Stimulated activated CD4-positive, alpha-beta T cell treated with anti-CD3 and anti-CD28 coated beads, Interleukin-1b, Interleukin-23, amount 100 ng/mL, for 4 hours (primary cell): ENCODE measurements at places on chromosomes 1 and 21.
A peak's percentile ranks its signal among the peaks of the same experiment; 100 is the strongest.

- DNase-seq = no peak
These were observed 177.6 kb downstream of the GABPA start for GRCh38 chr21:25912402-25912746.

GRCh38 chr1:31878058-31878457 lies 60.1 kb downstream of the PTP4A2 start:
- DNase-seq = no peak

DNA sequence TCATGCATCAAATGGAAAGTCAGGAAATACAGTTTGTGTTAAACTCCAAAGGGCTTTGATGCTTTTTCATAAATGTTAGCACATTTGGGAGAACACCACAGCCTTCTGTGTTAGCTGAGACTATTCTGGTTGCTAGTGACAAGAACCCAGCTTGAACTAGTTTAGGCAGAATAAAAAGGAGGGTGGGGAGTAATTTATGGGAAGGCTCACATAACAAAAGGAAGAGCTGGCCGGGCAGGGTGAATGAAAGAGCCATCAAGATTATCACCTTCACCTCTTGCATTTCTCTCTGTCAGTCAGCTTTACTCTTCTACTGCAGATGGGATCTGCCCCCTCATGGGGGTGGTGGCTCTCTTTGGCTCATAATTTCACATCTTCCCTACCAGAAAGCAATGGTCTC lies 75.4 kb upstream of the VTCN1 start:
- no peak for DNase-seq

- DNase-seq = no peak
These were observed 281.6 kb upstream of the FMN2 start for GRCh38 chr1:239810061-239810481.

DNA sequence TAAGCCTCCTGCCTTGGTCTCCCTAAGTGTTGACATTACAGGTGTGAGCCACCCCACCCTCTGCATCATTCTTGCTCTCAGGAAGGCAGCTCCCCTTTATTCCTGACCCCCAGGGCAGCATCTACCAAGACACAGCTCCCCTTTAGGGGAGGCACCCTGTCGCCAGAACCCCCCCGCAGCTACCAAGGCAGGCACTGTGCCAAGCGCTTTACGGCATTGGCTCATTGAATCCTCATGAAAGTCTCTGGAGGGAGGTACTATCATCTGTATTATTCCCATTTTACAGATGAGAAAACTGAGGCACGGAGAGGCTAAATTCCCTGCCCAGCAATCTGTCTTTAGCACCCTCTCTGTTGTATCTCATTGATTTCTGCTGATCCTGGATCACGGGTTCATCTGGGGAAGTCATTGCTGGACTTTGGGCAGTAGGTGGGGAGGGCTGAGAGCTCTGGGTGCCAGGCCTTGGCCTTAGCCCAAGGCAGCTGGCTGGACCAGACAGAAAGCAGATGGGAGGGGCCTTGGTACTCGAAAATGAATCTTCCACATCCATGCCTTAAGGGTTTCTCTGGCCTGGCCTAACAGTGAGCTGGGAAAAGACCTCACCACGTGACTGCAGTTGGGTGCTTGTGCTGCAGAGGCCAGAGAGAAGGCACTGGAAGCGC lies 5.9 kb downstream of the PLOD1 start:
- no peak for DNase-seq

DNA sequence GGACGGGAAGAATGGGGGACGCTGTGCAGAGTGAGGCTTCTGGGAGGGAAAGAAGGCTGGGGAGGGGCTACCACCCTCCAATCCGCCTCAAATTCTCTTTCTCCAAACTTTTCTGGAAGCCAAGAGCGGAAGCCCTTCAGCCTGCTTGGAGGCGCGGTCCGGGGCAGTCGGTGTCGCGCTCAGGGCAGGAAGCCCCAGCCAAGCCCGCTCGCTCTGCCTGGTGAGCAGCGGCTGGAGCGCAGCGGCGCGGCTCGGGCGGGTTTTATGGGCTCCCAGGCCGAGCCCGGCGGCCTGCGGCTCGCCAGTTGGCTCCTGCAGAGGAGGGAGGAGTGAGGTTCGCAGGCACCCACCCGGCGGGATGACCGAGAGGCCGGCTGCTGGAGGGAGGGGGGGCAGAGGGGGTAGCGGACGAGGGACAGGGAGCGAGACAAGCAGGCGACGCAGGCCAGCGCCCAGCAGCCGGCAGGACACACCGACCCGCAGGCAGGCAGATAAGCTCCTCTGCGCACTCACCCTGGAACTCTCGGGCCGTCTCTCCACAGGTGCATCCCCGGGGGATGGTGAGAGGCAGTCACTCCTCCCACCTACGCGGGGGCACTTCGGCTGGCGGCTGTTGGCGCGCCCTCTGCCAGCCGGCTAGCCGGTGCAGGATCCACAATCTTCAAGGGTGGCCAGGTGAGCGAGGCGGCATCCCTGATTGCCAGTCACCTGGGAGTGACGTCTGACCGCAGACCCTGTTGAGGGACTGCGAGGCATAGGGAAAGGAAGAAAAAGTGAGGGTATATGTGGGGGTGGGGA lies at the start of gene AVPR1B:
AVPR1B (minus strand) TSS at position 238 of the 798 bp plus-strand sequence. CDS start 498 bp downstream, outside the sequence.
- DNase-seq = peak; percentile 27

- DNase-seq = no peak
These were observed 1317.0 kb downstream of the MRPL39 start for GRCh38 chr21:24290151-24290833.

DNA sequence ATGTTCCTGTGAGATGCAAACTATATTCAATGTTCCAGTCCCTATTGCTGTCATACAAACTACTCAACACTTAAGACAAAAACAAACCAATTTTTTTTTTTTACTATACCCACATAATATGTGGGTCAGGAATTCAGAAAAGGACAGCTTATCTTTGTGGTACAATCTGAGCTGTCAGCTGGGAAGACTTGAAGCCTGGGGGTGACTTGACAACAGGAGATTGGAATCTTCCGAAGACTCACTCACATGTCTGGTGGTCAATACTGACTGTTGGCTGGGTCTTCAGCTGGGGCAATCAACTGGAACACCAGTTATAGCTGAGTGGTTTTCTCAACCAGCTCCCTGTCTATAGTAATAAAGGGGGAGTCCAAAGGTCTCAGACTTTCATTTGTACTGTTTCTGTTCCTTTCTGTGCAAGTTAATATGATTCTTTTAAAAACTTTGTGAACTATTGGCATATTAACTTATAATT lies 81.7 kb upstream of the ATP1B1 start:
- DNase-seq = no peak

DNA sequence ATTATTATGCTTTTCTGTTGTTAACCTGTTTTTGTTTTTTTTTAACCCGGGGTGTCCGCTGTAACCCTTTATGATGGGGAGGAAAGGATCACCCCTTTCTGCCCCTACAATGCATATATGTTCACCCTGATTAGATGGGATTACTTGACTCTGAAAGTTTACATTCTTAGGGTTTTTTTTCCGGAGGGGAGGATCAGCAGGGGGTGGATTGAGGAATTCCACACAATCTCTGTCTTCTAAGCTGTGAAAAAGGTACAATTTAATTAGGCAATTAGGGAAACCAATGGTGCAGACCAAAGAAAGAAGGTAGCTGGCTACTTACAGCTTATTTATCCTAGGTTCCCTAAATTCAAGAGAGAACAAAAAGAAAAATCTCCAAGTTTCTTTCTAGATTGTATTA lies 58.3 kb downstream of the EDEM3 start:
- no peak for DNase-seq

DNA sequence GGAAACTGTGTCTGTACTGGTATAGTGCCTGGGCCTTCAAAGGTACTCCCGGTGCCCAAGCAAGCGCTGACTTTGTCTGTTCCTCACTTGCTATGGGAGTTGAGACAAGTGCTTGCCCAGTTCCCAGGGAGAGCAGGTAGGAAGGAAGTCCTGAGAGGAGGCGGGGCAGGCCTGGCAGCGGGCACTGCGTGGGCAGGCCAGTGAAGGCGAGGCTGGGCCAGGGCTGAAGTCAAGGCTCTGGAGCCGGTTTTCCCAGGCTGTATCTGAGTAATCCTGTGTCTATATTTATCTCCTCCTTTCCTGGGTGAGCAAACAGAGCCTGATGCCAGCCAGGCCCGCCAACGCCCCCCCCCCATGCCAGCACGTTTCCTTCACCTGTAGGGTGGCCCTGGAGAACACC lies 15.9 kb upstream of the EDN2 start:
- no peak for DNase-seq

- DNase-seq = no peak
These were observed 175.5 kb upstream of the NCAM2 start for GRCh38 chr21:20822666-20823065.

- no peak for DNase-seq
These were observed 47.1 kb downstream of the CACHD1 start for GRCh38 chr1:64516803-64517568.

GRCh38 chr1:222996310-222996975 lies 146.6 kb downstream of the TLR5 start:
- no peak for DNase-seq

GRCh38 chr21:37408464-37409193 lies 42.1 kb downstream of the DYRK1A start:
- DNase-seq = no peak

GRCh38 chr1:26889551-26890466 lies at the start of gene GPN2:
Gene GPN2, minus strand, starts transcription at chr1:26890283. Its CDS starts 187 bp downstream, at chr1:26890096.
- peak; percentile 68 for DNase-seq

DNA sequence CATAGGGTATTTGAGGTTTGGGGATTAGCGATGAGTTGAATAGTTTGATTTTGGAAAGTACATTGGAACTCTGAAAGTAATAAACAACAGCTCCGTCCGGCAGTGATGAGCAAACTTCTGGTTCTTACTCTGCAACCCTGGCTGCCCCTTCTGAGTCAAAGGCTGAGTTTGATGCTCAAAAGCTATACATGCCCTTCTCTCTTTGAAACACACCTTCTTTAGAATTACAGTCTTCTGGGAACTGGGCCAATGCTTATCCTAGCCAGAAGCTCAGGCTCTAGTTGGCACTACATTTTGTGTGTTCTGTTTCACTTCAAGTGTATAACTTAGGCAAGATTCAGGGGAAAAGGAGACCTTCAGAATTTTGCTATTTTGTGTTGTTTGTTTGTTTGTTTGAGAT lies 9.3 kb downstream of the AHCYL1 start:
- DNase-seq = no peak

- DNase-seq = no peak
These were observed 697 bp downstream of the AGO3 start for GRCh38 chr1:35931446-35932157.

- no peak for DNase-seq
These were observed 68.4 kb upstream of the LRRC7 start for GRCh38 chr1:69499203-69499803.

DNA sequence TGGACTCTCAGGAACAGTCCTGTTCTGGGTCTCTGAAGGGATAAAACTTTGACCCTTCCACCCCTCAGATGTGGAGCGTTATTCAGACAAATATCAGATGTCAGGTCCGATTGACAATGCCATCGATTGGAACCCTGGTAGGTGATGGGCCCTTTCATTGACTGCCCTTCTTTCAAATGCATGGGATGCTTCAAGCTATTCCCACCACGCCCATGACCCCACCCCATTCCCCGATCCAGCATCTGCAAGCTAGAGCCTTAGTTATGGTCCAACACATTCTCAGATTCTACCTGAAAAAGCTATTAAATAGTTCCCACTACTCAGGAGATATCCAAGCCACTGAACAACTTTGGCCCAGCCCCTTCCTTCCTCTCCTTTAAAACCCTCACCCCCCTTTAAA lies 12.5 kb downstream of the POLR3GL start:
- no peak for DNase-seq

- peak; percentile 64 for DNase-seq
These were observed 3.7 kb upstream of the PPM1J start for GRCh38 chr1:112718691-112719418.

DNA sequence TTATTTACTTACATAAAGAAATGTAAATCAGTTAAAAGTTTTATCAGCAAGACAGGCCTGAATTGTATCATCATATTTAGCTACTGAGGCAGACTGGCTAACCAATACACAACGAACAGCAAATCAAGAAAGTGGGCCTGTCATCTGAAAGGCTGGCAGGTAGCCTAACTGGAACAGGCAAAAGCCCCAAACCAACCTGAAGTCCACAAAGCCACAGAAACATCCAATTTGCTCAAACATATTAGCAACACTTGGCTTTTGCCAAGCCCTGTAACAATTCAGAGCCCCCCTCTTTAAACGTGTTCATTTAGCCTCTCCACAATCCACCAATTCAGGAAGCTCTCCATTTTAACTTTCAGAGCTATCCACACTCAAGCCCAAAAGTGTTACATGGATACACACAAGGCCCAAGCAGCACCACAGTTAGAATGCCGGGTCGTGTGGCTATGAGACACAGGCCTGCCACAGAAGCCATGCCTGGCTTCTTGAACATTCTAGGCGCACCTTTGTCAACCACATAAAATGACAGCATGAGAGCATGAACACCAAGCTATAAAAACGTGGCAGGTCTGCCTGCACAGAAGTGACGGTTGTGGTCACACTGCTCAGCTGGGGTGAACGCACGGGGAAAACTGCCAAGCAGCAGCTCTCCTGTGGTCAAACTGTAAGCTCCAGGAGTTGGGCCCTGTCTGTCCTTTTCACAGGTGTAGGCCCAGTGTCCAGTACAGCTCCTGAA lies 49.3 kb downstream of the CD34 start:
- DNase-seq = no peak

- DNase-seq = no peak
These were observed 296.8 kb downstream of the TPR start for GRCh38 chr1:186078245-186078644.

DNA sequence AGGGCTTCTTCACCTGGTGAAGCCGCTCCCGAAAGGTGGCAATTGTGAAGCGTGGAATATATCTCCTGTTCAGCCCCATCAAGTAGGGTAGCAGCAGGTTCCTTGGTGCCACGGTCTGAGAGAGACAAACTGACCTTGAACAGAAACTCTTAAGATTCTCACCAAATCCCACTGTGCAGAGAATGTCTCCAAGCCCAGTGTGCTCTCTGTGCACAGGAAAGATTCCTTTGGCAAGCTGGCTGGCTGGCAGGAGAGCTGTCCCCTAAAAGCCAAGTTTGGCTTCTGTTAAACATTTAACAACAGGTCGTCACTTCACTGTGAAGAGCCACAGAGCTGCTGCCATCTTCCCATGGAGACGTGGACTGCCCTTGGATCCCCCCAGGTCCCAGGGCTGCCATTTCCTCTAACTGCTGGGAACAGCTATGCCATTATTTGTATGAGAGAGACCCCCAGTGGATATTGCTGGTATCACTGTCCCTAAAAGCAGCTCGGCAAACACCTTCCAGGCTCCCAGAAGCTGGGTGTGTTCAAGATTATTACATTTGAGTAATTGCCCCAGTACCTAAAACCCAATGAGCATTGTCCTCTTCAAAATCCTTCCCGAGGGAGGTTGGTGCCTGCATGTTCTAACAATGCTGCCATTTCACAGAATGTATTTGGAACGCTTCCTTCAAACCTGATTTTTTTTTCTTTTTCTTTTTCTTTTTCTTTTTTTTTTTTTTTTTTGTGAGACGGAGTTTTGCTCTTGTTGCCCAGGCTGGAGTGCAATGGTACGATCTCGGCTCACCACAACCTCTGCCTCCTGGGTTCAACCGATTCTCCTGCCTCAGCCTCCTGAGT lies 71.8 kb downstream of the CD58 start:
- peak; percentile 46 for DNase-seq
